ENCODE measurements at places on chromosomes 3 and 15.

GRCh38 chr3:127475975-127476705, 114.4 kb downstream of the TPRA1 start:
- no peak for DNase-seq

DNA sequence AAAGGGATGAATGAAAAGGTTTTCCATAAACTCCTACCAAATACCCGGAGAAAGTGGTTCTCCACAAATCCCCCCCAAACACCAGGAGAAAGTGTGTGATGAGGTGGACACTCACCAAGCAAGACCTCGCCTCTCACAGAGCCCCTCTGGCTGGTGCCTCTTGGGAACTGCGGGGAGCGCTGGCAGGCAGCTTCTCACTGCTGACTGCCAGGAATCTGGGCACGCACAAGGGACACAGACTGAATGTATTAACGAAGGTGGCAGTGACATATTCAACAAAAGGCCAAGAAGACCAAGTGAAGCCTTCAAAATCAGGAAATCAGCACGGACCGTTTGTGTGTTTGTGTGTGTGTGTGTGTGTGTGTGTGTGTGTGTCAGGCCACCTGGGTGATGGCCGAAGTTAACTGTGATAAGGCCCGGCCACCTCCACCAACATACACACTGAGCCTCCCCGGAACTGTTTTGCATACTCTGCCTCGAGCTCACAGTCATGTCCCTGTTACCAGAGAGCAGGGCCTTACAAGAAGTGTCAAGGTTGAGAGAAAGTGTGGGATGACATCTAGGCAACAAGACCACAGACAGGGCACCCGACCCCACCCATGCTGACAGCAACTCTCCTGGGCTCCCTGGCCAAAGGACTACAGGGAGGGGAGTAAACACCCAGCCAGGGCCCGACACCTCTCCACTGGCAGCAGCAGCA, 18.0 kb downstream of the ATP10A start:
- no peak for DNase-seq

GRCh38 chr15:65204236-65204930, 6.9 kb downstream of the CILP start:
- DNase-seq = no peak

DNA sequence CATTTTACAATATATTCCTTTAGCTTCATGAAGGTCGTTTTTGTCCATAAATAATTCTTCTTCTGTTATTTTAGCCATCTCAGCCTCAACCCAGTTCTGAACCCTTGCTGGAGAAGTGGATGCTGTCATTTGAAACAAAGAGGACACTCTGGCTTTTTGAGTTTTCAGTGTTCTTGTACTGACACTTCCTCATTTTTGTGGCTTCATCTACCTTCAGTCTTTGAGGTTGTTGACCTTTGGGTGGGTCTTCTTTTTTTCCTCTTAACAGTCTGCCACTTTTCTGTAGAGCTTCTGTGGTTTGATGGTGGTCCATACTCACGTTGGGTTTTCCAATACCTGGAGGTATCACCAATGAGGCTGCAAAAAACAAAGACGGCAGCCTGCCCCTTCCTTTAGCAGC, 650.9 kb downstream of the PDCD6IP start:
- DNase-seq = no peak

- DNase-seq = no peak
These were observed 318.9 kb upstream of the COL8A1 start for GRCh38 chr3:99319450-99319849.

- DNase-seq = no peak
These were observed 273.9 kb downstream of the TIGIT start for GRCh38 chr3:114567771-114568170.

DNA sequence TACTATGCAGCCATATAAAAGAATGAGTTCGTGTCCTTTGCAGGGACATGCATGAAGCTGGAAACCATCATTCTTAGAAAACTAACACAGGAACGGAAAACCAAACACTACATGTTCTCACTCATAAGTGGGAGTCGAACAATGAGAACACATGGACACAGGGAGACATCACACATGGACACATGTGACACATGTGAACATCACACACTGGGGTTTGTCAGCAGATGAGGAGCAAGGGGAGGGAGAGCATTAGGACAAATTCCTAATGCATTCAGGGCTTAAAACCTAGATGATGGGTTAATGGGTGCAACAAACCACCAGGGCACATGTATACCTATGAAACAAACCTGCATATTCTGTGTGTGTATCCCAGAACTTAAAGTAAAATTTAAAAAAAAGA, 408.0 kb downstream of the EPHB1 start:
- no peak for DNase-seq

All from activated CD4-positive, alpha-beta T cell treated with anti-CD3 and anti-CD28 coated beads, Interleukin-2, amount 50 U/mL, for 4 hours (primary cell).